Activated CD4-positive, alpha-beta T cell treated with anti-CD3 and anti-CD28 coated beads, Interleukin-2, amount 10 ng/mL, durations not matched to agents 24 days and 14 days (primary cell): ENCODE measurements at places on chromosomes 3 and 15. TPM values are rescaled to one million over a fixed set of nuclear protein-coding genes. Genes with fewer than 3 reads are reported as not detected.

- DNase-seq: no peak
These were observed 66.1 kb downstream of the TPRA1 start for GRCh38 chr3:127524296-127524896.

DNA sequence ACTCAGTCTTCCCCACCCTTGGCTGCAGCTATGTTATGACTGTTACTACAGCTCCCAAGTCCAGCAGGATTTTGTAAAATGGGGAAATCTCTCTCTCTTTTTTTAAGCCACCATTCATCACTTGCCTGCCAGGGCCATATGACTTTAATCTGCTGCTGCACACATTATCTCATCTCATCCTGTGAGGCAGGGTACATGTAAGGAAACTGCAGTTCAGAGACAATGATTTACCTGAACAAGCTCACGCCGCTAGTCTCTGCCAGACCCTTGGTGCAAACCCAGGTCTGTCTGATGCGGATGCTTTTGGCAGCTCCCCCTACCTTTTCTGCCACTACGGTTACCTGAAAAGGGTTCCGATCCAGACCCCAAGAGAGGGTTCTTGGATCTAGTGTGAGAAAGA is 78.3 kb downstream of the CHRNA7 start:
- DNase-seq: peak; percentile 44

- no peak for DNase-seq
These were observed 79.6 kb downstream of the DHX36 start for GRCh38 chr3:154244644-154245043.

The CAV3 gene
- total RNA-seq: not detected in 2 replicates
